Kidney (tissue), 22 donors: ENCODE measurements at places on chromosomes 2 and 18. TPM values are rescaled to one million over a fixed set of nuclear protein-coding genes. Genes with fewer than 3 reads are reported as not detected.

- no peak overlapping the region for H3K4me3 ChIP-seq
- H3K27ac ChIP-seq = no peak overlapping the region
- H3K4me1 ChIP-seq = no peaks in the 10 kb centered on the region
- DNase-seq = no peak
- no peaks in the 10 kb centered on the region for H3K36me3 ChIP-seq
These were observed 63.5 kb downstream of the HDAC4 start for GRCh38 chr2:239337122-239337876.

DNA sequence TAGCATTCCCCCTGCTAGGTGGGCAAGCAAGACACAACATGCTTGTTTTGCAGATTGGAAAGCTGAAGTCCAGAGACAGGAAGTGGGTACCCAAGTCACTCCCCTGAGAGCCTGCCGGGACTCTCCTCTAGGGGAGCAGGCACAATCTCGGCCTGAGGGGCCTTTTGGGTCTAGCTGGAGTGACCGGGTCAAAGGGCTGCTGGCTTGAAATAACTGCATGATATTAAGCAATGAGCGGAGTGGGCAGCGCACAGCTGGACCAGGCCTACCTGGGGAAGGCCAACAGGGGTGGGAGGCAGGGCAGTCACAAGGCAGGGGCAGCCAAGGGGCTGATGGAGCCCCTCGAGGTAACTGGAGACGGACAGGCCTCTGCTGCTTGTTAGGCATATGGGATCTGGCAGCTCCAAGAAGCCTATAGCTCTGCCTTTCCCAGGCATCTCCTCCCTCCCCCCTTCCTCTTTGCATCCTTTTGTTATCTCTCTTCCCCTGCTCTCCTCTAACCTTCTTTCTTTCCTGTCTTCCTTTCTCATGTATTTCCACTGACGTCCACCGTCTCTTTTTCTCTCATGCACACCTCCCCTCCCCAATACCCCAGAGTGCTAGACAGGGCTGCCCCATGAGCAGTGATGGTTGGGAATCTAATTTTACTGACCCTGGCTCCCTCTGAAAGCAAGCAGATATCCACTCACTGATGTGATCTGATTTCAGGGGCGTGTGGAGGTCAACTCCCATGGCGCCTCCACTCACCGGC is 237.5 kb downstream of the LOXHD1 start:
- peak; percentile 45 for DNase-seq
- no peak overlapping the region for H3K4me3 ChIP-seq
- no peaks in the 10 kb centered on the region for H3K27me3 ChIP-seq
- H3K27ac ChIP-seq = no peak overlapping the region
- no peaks in the 10 kb centered on the region for H3K36me3 ChIP-seq
- no peaks in the 10 kb centered on the region for H3K4me1 ChIP-seq

The C2orf78 gene
- not detected for total RNA-seq

The SCN7A gene
- total RNA-seq = 3.6 TPM

DNA sequence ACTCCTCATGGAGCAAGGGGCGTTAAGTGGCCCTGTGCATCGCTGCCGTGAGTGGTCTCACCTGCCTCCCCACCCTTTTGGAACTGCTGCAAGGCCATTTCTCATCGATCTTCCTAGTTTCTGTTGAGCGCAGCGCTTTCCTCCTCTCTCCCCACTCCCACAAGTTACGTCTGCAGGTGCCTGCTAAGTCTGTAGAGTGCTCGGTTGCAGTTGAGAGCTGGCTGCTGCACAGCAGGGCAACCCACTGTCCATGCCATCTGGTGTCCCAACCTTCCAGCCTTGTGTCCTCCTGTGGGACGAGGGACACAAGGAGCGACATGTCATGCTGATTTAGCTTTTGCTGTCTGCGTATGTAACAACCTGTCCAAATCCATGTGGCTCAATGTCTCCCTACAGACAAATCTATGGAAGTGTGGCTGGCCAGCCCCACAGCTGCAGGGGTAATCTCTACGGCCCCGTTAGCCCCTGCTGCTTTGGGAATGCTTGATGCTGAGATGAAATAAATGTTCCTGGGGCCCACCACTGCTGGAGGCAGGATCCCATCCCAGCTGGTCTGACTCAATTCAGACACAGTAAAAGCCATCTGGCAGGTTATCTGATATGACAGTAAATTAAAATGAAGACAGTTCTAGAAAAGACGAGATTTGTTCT is 68.1 kb upstream of the TCF7L1 start:
- no peaks in the 10 kb centered on the region for H3K4me1 ChIP-seq
- no peaks in the 10 kb centered on the region for H3K36me3 ChIP-seq
- no peak overlapping the region for H3K4me3 ChIP-seq
- no peaks in the 10 kb centered on the region for H3K27me3 ChIP-seq
- peak; percentile 29 for DNase-seq

DNA sequence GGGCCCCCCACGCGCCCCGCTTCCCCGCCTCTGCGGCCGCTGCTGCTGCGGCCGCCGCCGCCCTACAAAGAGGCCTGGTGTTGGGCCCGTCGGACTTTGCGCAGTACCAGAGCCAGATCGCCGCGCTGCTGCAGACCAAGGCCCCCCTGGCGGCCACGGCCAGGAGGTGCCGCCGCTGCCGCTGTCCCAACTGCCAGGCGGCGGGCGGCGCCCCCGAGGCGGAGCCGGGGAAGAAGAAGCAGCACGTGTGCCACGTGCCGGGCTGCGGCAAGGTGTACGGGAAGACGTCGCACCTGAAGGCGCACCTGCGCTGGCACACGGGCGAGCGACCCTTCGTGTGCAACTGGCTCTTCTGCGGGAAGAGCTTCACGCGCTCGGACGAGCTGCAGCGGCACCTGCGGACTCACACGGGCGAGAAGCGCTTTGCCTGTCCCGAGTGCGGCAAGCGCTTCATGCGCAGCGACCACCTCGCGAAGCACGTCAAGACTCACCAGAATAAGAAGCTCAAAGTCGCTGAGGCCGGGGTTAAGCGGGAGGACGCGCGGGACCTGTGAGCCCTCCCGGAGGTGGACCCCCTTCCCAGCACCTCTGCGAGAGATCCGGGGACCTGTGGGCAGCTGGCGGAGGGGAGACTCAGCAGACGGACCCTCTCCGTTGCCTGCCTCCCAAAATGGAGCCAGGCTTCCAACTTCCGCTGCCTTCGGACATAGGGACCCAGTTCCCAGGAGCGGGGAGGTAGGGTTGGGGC is 1.9 kb downstream of the SP5 start:
- no peak overlapping the region for H3K27ac ChIP-seq
- peak; percentile 85 for DNase-seq
- no peak overlapping the region for H3K4me3 ChIP-seq
- no peaks in the 10 kb centered on the region for H3K4me1 ChIP-seq

- no peaks in the 10 kb centered on the region for H3K27me3 ChIP-seq
- no peak for DNase-seq
- H3K4me1 ChIP-seq = no peaks in the 10 kb centered on the region
- H3K4me3 ChIP-seq = no peak overlapping the region
- no peak overlapping the region for H3K27ac ChIP-seq
These were observed 67.7 kb downstream of the ZNF407 start for GRCh38 chr18:74665346-74665745.

GRCh38 chr2:36530178-36530982 is 67.6 kb downstream of the FEZ2 start:
- H3K36me3 ChIP-seq = no peaks in the 10 kb centered on the region
- H3K27ac ChIP-seq = no peak overlapping the region

DNA sequence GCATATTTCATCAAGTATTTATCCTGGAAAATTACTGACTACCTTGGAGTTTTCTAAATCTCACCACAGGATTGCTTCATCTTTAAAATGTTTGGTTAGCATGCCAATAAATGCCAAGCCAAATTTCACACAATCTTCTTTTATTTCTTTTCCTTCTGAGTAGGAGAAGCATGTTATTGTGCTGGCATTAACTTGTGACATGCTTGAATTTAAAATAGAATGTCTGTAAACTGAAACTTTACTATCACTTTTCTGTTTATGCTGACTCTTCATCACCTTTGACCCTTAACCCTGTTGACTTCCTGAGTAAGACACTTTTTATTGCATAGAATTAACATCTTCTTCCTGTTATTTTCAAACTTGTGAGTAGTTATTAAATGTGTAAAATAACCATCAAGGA is 56.2 kb upstream of the LRRTM4 start:
- H3K36me3 ChIP-seq = no peaks in the 10 kb centered on the region
- H3K4me1 ChIP-seq = peaks cover 4% of the 10 kb centered on the region
- H3K4me3 ChIP-seq = no peak overlapping the region

DNA sequence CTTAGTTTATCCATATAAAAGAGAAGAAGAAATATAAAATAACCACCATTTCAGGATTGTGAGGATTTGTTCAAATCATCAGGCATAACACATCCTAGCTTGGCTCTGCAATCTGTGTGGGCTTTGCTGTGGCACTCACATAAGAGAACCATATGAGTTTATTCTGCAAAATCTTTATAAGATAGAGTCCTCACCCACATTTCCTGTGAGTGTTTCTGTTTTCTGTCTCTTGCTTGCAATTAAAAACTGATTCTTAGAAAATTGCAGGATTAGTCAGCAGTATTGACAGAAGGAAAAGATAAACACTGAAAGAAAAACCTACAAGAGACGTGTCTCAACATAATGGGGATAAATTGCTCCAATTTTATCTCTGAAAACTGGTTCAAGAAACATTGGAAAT is 258.5 kb downstream of the RND3 start:
- H3K4me1 ChIP-seq = no peaks in the 10 kb centered on the region
- no peak for DNase-seq
- no peak overlapping the region for H3K27ac ChIP-seq
- no peak overlapping the region for H3K4me3 ChIP-seq

DNA sequence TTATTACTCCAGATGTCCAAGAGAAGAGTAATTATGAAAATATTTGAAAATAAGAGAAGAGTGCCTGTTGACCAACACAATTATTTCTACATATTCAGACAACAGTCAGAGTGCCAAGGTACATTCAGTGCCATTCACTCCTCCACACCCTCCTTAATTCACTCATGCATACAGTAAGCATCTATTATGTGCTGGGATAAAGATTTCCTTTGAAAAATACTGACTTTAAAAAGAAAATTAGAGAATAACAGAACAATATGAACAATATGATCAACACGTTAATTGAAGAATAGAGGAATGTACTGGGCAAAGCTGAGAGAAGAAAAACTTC is 203.6 kb downstream of the L3MBTL4 start:
- H3K27me3 ChIP-seq = no peaks in the 10 kb centered on the region
- no peak overlapping the region for H3K4me3 ChIP-seq
- H3K36me3 ChIP-seq = no peaks in the 10 kb centered on the region
- H3K4me1 ChIP-seq = no peaks in the 10 kb centered on the region
- H3K27ac ChIP-seq = no peak overlapping the region
- no peak for DNase-seq

The KCNG2 gene
- total RNA-seq = 0.76 TPM

The ITGA6 gene
- 89.1 TPM for total RNA-seq

DNA sequence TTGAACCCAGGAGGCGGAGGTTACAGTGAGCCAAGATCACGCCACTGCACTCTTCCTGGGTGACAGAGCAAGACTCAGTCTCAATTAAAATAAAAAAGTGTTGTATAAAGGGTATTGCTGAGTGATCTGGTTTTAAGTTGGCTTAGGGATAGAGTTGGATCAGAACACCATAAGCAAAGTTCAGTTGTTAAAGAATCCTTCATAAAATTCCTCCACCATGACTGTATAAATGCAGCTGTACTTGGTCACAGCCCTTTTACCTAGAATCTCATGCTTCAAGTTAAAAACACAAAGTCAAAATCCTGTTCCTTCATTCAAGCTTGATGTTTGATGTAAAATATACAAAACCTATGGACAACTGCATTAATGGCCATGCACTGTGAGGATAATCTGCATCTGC is 33.4 kb upstream of the PNO1 start:
- H3K27ac ChIP-seq = no peak overlapping the region
- DNase-seq = no peak
- no peaks in the 10 kb centered on the region for H3K27me3 ChIP-seq
- no peaks in the 10 kb centered on the region for H3K4me1 ChIP-seq

DNA sequence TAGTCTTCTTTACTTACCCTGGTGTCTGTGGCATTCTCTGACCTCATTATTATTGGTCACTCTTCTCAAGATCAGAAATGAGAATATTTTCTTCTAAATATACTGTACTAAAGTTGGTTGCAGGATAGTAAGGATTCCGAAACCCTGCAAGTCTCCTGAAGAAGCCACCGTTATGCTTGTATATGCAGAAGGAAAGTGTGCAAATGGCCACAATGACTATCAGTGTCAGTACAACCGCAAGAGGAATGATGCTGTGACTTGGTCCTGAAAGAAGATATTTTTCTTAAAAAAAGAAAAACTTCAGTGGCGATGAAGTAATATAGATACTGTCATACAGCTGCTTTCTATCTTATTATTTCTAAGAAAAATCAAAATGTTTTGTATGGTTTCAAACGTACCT is 120.7 kb downstream of the PLA2R1 start:
- no peak for DNase-seq
- no peaks in the 10 kb centered on the region for H3K36me3 ChIP-seq
- H3K27ac ChIP-seq = no peak overlapping the region

DNA sequence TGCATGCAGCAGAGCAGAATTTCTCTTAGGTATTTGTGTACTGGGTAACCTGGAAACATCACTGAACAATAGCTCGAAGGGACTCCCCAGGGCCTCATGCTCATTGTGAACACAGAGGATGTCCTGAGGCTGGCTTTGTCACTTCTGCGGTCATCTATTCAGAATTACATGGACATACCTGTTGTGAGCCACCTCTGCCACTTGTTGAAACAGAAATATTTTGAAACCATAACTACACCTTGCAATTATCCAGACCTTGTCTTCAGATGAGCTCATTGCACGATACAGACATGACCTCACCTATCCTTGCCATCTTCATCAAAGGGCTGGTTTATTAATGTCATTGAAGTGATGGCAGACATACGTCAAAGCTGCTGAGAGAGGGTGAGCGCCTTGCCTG is 23.4 kb upstream of the CREG2 start:
- H3K36me3 ChIP-seq = no peaks in the 10 kb centered on the region
- H3K27me3 ChIP-seq = no peaks in the 10 kb centered on the region
- no peak overlapping the region for H3K27ac ChIP-seq
- no peak overlapping the region for H3K4me3 ChIP-seq
- H3K4me1 ChIP-seq = no peaks in the 10 kb centered on the region

DNA sequence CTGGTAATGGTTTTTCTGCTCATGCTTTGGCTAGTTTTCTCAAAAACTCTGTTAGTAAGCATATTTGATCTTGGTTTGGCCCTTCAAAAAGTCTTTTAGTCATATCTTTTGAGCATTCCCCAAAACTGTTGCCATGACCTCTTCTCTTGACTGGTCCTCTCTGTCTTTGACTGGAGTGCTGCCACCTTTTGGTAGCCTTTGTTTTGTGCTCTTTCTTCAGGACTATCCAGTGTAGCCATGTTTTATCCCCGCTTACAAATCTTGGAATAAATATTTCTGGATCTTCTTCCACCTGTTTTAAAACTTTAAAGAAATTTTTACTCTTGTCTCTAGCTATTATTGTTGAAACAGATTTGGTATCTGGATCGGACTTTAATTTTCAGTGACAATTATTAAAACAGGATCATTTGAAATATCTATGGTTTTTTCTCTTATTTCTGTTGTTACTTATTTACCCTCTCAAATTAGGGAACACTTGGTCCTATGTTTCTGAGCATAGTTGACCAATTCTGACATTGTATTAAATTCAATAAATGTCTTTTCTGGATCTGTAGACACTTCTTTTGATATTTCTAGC is 965 bp upstream of the ELOA2 start:
- no peak for DNase-seq
- no peaks in the 10 kb centered on the region for H3K4me1 ChIP-seq
- no peaks in the 10 kb centered on the region for H3K27me3 ChIP-seq
- no peak overlapping the region for H3K4me3 ChIP-seq
- no peak overlapping the region for H3K27ac ChIP-seq
